Coronary artery (tissue), 2 donors: ENCODE measurements at places on chromosomes 3 and 15.

DNA sequence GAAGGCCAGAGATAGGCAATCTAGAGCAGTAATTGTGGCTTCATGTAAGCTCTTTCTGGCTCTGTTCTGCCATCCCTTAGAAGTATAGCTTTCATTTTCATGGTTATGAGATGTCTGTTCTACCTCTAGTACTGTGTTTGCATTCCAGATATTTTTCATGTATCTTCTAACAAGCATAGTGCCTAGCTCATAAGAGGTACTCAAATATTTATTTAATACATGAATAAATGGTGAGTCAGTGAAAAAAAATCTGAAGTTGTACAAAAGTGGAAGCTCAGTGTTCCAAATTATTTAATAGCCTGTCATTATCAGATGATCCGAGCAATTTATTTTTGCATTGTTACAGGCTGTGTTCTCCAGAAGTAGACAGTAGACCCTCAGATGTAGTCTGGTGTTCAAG, 64.3 kb downstream of the OXSM start:
- DNase-seq, result no peak

DNA sequence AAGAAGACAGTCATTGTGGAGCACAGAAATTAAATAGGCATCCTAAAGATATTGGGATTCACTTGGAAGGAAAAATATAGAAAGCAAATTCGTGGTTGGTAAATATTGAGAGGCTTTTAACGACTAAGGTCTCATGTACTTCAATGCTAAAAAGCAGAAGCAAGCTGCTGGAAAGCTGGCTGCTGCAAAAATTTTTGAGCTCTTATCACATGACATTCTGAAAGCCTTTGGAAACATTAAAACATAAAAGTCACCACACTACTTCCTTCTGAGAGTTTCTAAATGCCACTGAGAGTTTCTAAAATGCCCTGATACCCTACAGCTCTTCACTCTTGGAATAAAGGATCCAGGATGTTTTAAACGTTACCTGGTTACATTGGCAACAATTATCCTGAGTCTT, 39.0 kb upstream of the CBLB start:
- no peak for DNase-seq

- DNase-seq, result no peak
Observed at GRCh38 chr15:81939604-81940440, 106.0 kb downstream of the MEX3B start.

DNA sequence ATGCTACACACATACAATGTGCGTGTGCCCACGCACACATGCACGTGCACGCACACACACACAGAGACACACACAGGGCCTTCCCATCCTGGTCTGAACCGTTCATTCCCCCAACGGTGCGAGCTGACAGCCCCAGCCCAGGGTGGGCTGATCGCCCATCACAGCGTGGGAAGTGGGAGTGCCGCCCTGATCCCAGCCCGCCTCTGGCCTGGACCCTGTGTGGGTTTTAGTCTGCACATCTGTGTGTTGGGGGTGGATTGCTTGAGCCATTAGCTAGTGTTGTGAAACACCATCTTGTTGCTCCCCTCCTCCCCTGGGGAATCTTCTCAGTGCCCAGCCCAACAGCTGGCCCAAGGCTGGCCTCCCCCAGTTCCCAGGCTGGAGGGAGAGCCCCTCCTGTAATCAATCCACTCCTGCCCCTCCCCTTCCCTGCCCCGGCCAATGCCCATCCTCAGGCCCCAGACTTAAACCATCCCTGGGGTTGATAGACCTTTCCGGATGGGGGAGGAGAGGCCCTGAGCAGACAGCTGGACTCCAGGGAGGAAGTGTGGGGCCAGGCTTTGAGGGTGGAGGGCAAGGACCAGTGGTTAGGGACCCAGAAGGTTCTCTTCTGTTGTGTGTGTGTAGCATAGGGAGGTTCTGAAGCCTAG, 8.3 kb downstream of the SEMA3G start:
- DNase-seq, result peak; percentile 71

GRCh38 chr3:127660621-127661251, 12.0 kb upstream of the ABTB1 start:
- no peak for DNase-seq
